Aorta (tissue), 5 donors: ENCODE measurements at places on chromosomes 1 and 21. TPM values are rescaled to one million over a fixed set of nuclear protein-coding genes. Genes with fewer than 3 reads are reported as not detected.

GRCh38 chr1:17837233-17838030, 82.3 kb downstream of the ACTL8 start:
- no peak for DNase-seq
- no peak overlapping the region for H3K4me3 ChIP-seq
- H3K4me1 ChIP-seq, result no peaks in the 10 kb centered on the region

DNA sequence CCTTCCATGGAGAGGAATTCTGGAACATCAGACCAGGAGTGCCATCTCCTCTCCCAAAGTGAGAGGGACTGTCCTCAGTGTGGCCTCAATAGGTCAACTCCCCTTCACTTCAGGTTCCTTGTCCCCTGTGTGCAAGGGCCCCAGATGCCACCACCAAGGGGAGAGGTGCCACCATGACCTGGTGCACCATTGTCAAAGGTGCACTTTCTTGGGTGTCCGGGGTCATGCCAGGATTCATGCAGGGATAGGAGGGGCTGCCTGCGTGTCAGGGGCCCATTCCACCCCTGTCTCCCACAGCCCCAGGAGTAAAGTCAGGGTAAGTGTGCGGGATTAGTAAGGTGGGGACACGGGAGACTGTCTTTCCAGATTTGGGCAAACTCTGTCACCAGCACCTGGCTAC, 21.4 kb upstream of the EPHA2 start:
- peaks cover 3% of the 10 kb centered on the region for H3K4me1 ChIP-seq
- no peak overlapping the region for H3K4me3 ChIP-seq
- no peaks in the 10 kb centered on the region for H3K36me3 ChIP-seq
- H3K27me3 ChIP-seq, result no peaks in the 10 kb centered on the region

GJA4 gene
- polyA plus RNA-seq, result 72.2 TPM

SAMSN1 gene
- 1.2 TPM for polyA plus RNA-seq

HORMAD1 gene
- polyA plus RNA-seq, result not detected
